ENCODE measurements at places on chromosomes 4 and X. TPM values are rescaled to one million over a fixed set of nuclear protein-coding genes. Genes with fewer than 3 reads are reported as not detected.
A peak's percentile ranks its signal among the peaks of the same experiment; 100 is the strongest.

The IGSF1 gene
- total RNA-seq = 18.2 TPM

DNA sequence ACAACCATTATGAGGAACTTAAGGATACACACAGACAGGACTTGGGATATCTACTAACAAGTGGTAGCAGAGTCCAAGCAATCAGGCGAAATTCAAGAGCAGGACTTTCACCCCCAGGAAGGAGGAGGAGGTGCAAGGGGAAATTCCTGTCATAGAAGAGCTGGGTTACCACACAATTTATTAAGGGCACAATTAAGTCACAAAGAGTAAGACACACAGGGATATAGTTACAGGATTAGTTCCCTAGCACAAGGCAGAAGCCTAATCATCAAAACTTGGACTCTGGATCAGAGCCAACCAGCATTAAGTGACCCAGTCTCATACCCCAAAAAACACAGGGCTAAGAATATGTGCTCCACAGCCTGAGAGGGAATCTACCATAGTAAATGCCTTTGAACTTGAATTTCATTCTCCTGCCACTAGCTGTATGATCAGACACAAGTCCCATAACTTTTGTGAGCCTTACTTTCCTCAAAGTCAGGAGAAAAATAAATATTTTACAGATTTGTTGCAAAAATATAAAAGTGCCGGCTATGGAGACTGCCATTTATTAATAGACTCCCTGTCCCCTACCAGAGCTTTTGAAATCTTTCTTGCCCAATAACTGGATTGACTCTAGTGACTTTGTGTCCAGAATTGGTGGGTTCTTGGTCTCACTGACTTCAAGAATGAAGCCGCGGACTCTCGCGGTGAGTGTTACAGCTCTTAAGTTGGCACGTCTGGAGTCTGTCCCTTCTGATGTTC, 87.0 kb downstream of the SYNPO2 start:
- no peak for DNase-seq

DNA sequence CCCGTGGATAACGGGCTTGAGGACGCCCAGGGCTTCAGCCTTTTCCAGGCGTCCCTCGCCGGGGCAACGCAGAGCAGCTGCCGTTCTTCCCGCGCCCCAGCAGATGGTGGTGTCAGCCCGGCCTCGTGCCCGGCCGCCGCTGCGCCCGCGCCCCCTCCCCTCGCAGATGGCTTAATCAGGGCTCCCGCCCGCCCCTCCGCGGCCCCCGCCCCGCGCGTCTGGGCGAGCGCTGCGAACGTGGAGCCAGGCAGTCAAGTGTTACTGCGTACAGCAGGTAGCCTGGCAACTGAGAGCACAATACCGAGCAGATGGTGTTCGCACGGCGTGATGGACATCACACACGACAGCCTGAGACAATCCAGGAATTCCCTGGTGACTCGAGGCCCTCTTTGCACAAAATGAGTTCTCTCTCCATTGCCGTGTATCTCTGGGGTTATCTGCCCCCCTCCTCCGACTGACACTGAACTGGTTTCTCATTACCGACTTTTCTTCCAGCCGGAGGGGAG, 69.3 kb downstream of the MGST2 start:
- peak; percentile 93 for DNase-seq

GRCh38 chr4:3239998-3240920, 8.7 kb upstream of the MSANTD1 start:
- no peak for DNase-seq

GRCh38 chrX:41386222-41386990, 52.4 kb downstream of the DDX3X start:
- no peak for DNase-seq

Measured in sciatic nerve (tissue), 2 donors.